ENCODE measurements at places on chromosomes 2 and 18.

DNA sequence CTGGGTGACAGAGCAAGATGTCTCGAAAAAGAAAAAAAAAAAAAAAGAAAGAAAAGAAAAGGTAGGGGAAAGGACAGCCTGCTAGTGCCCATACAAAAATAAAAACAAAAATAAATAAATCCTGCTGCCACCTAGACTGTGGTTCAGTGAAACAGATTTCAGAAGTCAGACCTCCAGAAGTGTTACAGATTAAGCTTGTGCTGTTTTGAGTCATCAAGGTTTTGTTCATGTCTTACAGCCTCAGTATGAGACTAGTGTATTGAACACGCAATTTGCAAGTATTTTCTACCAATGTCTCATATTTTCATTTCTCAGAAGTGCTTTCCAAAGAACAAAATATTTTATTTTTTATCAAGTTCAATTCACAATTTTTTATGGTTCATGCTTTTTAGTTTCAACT, 720.4 kb upstream of the GYPC start:
- DNase-seq: no peak

DNA sequence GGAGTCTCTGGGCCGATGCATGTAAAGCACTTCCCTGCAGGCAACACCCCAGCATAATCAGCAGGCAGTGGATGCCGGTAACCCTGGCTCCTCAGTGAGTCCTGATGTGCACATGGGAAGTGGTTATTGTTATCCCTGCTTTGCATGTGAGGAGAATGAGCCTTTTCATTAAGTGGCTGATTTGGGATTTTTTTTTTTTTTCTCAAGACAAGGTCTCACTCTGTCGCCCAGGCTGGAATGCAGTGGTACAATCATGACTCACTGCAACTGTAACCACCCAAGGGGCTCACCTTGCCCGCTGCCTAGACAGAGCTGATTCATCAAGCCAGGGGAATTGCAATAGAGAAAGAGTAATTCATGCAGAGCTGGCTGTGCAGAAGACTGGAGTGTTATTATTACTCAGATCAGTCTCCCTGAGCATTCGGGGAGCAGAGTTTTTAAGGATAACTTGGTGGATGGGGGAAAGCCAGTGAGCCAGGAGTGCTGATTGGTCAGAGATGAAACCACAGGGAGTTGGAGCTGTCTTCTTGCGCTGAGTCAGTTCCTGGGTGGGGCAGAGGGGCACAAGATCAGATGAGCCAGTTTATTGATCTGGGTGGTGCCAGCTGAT, 95.4 kb downstream of the SOCS6 start:
- DNase-seq: peak; percentile 25

DNA sequence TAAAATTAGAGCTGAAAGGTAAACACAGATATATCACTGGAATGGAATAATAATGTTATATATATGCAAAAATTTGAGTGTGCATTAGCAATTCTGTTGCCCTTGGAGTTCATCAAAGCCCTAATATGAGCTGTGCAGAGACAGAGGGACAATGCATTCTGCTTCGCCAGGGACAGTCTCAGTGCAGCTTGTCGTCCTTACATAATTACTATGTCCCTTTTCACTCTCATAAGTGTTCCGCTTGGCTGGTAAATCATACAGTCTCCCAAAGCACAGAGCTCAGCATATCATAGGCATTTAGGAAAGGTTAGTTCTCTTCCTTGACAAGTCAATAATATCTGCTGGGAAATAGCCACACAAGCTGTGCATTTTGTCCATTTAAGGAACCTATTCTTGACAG, 30.7 kb downstream of the MAPK4 start:
- DNase-seq: no peak

DNA sequence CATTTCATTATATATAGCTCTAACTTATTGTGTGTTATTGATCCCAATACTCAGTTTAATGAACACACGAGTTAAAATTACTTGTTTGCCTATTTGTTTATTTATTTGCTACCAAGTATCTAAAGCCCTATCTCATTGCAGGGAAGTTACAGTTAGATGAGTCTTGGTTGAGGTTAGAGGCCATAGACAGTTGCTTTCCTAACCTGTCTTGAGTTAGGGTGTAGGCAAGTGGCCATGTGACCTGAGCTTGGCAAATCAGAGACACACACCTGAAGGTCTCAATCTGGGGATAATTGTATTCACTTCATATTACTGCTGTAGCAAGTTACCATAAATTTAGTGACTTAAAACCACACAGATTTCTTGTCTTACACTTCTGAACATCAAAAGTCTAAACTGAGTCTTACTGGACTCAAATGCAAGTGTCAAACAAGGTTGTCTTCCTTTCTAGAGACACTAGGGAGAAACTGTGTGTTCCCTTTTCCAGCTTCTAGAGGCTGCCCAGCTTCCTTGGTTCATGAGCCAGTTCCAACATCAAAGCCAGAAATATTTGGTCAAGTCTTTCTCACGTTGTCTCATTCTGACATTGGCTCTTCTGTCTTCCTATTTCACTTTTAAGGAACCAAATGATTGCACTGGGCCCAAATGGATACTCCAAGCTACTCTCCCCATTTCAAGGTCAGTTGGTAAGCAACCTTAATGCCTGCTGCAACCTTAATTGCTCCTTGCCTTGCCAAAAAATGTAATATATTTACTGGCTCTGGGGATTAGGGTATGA, 39.7 kb downstream of the COL3A1 start:
- DNase-seq: no peak

GRCh38 chr2:105437708-105438103, 38.9 kb upstream of the FHL2 start:
- DNase-seq: no peak

GRCh38 chr18:13608791-13609532, 117.4 kb downstream of the FAM210A start:
- no peak for DNase-seq

GRCh38 chr2:72131371-72131891, 16.2 kb downstream of the CYP26B1 start:
- no peak for DNase-seq

- DNase-seq: no peak
Measured at GRCh38 chr2:106561356-106561755, 74.2 kb downstream of the CD8B2 start.

GRCh38 chr2:238336151-238336550, 15.8 kb downstream of the TRAF3IP1 start:
- no peak for DNase-seq

DNA sequence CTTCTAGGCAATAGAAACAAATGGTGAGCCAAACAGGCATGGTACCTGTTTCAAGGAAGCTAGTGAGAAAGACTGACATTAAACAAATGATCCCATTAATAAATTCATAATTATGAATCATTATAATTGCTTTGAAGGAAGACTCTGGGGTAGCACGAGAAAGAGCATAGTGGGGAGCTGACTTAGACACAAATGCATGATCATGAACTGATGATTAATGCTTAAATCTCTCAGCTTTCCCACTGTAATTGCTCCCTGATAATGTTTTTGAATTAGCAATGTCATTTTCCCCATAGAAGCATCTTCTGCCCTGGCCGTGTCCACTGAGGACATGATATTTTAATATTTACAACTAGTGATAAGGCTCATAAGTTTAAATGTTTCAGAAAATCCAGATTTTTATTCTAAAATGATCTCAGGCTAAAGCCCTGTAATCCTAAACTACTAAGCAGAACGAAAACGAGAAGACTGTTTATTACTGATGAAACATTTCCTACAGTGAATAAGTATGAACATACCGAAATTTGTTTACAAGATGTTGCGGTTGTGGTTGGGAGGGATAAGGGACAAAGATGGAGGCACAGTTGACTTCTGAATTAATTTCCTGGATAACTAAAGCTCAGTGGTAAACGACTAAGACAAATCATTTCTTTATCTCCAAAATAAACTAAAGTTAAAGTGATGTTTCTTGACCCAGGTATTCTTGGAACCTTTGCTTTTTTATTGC, 47.3 kb upstream of the TACR1 start:
- DNase-seq: no peak

- no peak for DNase-seq
Measured at GRCh38 chr2:75274936-75275335, 75.6 kb upstream of the TACR1 start.

GRCh38 chr2:230688490-230688889, 24.2 kb upstream of the CAB39 start:
- DNase-seq: no peak

- no peak for DNase-seq
Measured at GRCh38 chr2:129754421-129754820, 225.0 kb upstream of the RAB6C start.

DNA sequence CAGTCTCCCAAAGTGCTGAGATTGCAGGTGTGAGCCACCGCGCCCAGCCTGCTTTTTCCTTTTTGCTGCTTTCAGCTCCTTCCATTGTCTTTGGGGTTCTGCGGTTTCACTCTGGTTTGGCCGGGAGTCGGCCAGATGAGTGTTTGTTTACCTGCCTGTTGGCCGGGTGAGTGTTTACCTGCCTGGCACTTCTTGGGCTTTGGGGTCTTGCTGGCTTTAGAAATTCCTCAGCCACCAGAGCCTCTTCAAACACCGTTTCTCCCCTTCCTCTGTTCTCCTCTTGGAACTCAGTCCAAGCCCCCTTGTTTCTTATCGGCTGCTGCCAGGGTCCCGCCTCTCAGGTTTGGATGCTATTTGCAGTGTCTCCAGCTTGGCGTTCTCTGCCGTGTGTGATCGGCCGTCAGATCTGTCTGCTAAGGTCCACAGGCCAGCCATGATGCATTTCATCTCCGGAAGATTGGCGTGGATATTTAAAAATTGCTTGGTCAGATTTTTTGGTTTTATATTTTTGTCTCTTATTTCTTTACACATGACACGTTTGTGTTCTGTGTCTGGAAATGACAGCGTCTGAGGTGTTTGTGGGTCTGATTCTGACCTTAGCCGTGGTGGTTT, 14.2 kb upstream of the GAL3ST2 start:
- no peak for DNase-seq

DNA sequence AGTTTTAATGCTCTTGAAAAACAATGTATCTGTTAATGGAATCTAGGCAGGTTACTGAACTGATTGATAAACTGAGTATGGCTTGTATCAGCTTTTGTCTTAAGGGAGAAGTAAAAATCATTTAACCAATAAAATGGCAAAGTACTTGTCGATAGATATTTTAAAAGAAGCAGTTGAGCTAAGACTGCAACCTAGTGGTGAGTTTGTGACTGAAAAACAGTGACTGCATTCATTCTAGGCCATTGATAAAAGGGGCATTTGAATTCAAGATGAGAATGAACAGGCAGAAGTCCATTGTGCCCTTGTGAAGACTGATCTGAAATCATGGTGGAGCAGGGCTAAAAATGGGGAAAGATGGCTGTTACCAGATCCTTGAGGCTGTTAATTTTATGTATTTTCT, 59.4 kb upstream of the MSTN start:
- DNase-seq: peak; percentile 84

DNA sequence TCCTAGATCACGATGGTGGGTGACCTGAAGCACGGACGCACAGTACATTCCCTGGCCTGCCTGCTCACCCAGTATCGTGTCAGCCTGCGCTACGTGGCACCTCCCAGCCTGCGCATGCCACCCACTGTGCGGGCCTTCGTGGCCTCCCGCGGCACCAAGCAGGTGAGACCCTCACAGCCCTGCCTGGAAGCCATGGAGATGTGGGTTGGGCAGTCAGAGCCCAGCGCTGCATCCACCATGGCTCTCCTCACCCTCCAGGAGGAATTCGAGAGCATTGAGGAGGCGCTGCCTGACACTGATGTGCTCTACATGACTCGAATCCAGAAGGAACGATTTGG, 20.3 kb downstream of the SLC30A3 start:
- no peak for DNase-seq

- no peak for DNase-seq
Measured at GRCh38 chr2:168210895-168211570, 36.4 kb downstream of the STK39 start.

DNA sequence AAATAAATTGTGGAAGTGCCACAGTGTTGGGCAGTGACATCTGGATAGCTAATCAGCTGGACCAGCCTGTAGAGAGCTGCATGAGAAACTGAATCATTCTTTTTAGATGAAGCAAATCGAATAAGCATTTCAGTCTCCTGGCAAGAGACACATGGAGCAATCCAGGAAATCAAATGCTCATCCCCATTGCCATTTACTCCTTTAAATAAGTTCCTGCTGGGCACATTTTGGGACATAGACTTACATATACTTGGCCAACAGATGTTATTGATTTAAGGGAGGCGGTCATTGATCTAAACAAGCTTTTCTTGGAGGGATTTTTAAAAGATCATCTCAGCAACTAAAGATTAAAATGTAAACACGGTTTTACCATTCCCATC, 307.1 kb downstream of the STK39 start:
- DNase-seq: no peak

GRCh38 chr2:152481881-152482583, 147.1 kb downstream of the FMNL2 start:
- no peak for DNase-seq

- peak; percentile 73 for DNase-seq
Measured at GRCh38 chr2:207042841-207043240, 103.5 kb downstream of the CPO start.

GRCh38 chr2:176492583-176492982, 223.3 kb downstream of the MTX2 start:
- no peak for DNase-seq

GRCh38 chr2:10004401-10004800, 38.9 kb upstream of the KLF11 start:
- no peak for DNase-seq

GRCh38 chr2:13986119-13986720, 646.3 kb upstream of the LRATD1 start:
- DNase-seq: no peak

DNA sequence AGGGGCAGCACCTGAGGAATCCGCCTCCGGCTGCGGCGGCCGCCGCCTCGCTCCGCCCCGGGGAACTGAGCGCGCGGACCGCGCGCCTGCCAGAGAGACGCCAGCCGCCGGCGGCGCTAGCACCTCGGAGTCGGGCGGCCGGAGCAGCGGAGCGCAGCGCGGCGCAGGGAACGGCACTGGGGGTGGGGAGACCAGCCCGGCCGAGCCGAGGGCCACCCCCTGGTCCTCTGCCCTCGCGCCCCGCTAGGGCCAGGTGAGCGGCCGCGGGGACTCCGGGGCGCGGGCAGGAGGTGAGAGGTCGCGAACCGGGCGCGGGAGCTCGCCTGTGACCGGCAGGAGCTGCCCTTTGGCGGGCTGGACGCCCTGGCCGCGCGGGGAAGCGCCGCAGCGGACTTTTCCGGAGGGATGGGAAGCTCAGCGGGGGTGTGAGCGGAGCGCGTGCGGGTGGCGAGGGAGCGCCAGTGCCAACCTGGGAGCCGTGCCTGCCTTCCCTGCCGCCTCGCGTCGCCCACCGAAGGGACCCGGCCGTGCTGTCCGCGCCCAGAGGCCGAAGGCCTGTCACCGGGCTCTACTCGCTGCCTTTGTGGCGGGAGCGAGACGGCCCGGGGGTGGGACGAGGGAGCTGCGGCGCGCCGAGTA, at the start of gene GREB1L:
TSS of gene GREB1L (plus strand) at position 92 of the 639 bp plus-strand sequence. CDS start 141,287 bp downstream, outside the sequence.
- peak; percentile 60 for DNase-seq

DNA sequence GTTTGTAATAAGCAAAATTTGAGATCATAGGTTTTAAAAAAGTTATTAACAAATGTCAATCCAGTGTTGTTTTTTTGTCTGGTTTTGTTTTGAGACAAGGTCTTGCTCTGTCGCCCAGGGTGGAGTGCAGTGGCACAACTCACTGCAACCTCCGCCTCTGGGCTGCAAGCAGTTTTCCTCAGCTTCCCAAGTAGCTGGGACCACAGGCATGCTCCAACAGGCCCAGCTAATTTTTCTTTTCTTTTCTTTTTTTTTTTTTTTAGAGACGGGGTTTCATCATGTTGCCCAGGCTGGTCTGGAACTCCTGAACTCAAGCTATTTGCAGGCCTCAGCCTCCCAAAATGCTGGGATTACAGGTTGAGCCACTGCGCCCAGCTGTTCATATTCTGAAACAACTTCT, 31.3 kb downstream of the GALNT3 start:
- no peak for DNase-seq

- DNase-seq: no peak
Measured at GRCh38 chr2:24579053-24579803, 88.2 kb downstream of the NCOA1 start.
